ENCODE measurements at places on chromosomes 5 and 9.

DNA sequence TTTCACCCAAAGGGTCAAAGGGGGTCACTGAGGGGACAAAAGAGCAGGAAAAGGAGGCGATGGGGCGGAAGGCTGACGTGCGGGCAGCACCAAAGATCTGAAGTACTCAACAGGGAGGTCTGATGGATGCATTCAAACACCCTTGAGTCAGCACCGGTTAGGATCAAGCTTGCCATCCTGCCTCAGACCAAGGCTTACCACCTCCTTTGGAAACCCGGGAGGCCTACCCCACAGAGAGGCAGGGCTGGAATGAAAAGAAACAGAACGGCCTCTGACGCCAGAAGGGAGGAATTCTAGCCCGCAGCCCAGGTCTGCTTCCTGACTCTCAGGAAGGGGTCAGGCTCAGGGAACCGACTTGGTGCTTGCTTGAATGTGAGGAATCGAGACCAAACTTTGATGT, 125.6 kb downstream of the PAPPA start:
- DNase-seq: no peak

- no peak for DNase-seq
These were observed at the start of gene IL17B for GRCh38 chr5:149379177-149379761. IL17B (minus strand) TSS chr5:149379292; CDS start chr5:149379225, 67 bp downstream.

GRCh38 chr9:34332076-34332964, 3.0 kb downstream of the NUDT2 start:
- DNase-seq: peak; percentile 18

- DNase-seq: no peak
These were observed 8.8 kb downstream of the C9orf50 start for GRCh38 chr9:129612123-129612522.

- peak; percentile 5 for DNase-seq
These were observed 1.6 kb downstream of the TMEM245 start for GRCh38 chr9:109117856-109118807.

DNA sequence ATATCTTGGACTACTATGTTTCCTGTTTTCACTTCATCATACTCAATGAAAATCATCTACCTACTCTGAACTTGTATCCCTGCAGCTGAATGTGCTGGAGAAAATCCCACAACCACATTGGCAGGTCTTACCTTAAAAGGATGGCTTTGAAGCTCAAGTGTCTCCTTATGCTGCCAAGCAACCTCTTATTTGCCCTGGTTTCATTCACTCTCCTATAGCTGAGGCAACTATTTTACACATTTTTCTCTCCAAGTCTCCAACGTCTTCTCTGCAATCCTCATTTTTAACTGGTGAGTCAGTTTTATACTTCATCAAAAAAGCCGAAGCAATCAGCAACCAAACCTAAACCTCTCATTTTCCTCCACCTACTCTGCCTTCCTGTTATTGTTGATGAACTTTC, 49.7 kb downstream of the POU4F3 start:
- DNase-seq: no peak

All from COR-L47 (cell line).